Stimulated activated CD4-positive, alpha-beta T cell treated with anti-CD3 and anti-CD28 coated beads, Interleukin-4, amount 100 ng/mL, for 4 hours (primary cell): ENCODE measurements at places on chromosomes 4 and X.

GRCh38 chr4:171629737-171630136 is 183.5 kb upstream of the GALNTL6 start:
- no peak for DNase-seq

DNA sequence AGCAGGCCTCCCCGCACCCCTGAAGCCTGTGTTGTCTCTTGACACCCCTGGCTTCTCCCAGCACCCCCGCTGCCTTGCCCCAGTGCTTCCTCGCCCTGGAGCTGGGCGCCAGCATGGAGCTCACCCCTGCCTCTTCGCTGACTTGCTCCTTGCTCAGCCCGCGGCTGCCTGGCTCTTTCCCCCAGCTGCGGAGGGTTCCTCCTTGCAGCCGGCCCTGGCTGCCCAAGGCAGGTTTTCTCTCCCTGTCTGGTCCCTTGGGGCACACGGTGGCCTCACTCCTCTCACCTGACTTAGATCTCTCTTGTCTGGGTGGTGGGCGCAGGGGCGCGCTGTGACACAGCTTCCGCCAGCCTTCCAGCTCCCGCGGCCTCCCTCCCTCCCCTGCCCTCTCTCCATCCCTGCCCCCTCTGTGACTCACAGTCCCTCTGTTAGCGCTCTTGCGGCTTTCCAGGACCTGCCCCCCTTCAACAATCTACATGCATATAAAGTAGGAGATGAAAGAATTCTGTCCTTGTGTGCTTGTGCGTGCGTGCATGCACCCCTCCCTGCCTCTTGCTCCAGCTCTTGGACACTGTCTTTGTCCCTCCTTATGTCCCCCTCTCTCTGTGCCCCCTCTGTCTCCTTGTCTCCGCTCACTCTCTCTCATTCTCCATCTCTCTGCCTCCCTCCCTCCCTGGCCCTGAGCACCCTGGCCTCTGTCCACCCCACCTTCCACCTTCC is 2.2 kb downstream of the PLXNB3 start:
- DNase-seq, result peak; percentile 51

DNA sequence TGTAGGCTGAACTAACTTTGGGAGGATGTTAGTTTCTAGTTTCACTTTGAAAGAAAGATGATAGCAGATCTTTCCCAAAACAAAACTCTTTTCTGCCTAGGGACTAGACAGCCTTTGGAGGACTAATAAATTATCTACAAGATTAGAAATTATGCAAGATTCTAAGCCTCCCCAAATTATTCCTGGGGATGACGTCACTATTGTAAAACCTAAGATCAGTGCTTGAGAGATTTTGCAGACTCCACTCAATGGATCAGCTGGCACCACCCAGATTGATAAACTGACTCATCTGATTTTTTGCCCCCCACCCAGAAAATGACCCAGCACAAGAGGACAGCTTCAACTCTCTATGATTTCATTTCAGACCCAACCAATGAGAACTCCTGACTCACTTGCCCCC is 1057.9 kb upstream of the DIAPH2 start:
- no peak for DNase-seq

DNA sequence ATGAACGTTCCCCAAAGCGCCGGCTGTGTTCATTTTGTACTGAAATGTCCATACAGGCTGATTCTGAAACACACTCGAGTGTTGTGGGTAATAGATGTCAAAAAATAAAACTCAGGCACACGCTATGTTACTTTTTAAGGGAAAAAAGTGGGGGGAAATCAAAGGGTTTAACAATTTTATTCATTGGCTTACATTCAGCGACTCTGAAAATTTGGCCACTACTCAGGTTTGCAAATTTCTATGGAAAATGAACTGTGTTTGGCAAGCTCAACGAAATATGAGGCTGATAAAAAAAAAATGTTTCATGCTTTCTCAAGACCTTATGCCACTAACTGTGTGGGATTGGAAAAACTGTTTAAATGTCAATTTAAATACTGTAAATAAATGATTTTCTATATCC is 18.5 kb downstream of the AMELX start:
- DNase-seq, result no peak

- no peak for DNase-seq
Measured at GRCh38 chrX:31715675-31716074, 643.8 kb upstream of the FTHL17 start.

DNA sequence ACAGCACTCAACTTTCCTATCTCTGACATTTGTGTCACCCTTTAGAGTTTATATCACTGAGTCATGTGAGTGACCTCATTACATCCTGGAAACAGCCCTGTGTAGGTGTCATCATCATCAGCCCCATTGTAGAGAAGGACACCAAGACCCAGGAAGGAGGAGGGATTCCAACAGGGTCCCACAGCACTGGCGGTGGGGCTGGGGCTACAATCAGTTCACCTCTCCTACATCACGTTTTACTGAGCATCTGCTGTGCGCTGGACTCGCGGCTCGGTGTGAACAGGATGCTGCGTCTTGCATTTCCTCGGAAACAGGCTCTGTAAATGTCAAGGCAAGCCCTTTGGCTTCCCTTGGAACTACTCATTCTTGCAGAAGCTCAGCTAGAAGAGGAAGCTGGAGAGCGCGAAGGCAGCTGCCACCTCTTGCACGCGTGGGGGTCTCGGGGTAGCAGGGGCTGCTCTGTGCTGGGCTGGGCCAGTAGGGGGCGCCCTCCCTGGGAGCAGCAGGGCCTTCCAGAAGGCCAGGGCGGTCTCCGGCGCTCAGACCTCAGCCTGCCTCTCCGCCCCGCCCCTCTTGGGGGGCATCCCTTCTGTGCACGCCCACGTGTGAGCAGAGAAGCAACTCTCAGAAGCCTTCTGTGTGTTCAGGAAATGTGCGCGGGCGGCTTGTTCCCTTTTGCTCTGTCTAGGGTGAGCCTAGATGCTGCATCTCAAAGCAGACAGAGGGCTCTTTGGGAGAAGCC is 29.0 kb downstream of the REELD1 start:
- DNase-seq, result peak; percentile 56

GRCh38 chrX:13778916-13779315 is 38.0 kb downstream of the GPM6B start:
- DNase-seq, result no peak

DNA sequence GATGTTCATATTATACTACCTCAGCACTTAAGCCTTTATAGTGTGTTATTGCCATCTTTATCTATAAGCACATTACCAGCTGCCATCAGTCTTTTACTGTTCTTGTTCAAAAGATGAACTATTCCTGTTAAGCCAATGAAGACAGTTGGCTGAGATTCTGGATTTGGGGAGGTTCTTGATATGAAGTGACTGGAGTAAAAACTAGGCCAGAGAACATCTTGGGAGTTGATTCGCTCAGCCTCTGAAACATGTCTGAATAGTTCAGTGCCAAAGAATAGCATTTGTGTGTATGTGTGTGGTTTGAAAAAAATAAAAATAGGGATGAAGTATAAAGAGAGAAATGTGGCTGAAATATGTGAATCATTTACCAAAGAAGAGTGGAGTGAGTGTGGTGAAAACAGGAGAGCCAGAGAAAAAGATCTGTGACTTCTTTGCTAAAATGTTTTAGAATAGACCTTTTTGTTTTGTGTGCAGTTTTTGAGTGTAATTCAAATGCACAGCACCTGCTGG is 15.2 kb downstream of the EXOC1 start:
- DNase-seq, result no peak

DNA sequence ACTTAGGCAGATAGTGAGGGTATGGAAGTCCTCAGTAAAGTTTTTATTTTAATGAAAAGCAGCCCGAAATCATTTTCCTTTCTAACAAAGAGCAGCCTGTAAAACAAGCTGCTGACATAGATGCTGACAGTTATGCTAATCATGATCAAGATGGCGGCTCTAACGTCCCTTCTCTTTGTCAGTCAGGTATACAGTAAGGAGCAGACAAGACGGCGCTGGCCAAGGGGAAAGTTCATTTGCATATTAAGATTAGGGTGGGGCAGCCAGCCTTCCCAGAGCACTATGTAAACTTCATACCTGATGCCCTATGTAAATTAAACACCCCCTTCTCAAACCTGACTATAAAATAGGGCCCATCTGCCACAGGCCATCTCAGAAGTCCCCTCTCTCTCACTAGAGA is 76.9 kb downstream of the MAGEB10 start:
- DNase-seq, result no peak

DNA sequence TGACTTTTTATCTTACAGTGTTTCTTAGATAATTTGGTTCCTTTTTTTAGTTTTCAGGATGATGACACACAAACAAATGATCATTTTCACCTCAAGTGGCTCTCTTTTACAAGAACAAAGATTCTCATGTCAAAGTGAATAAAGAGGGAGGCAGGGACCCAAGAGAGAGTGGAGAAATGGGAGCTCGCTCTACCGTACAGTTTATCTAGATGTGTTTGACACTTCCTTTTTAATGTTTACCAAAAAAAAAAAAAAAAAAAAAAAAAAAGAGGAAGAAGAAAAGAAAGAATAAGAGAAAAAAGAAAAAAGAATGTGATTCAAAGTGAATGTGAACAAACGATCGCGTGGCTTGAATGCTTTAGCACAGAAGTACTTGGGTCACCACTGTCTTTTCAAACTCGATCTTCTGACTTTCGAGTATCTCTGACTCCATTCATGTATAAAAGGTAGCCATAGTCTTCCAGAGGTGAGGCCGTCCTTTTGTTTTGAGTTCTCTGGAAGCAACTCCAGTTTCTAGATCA is 75.6 kb upstream of the GRXCR1 start:
- no peak for DNase-seq

DNA sequence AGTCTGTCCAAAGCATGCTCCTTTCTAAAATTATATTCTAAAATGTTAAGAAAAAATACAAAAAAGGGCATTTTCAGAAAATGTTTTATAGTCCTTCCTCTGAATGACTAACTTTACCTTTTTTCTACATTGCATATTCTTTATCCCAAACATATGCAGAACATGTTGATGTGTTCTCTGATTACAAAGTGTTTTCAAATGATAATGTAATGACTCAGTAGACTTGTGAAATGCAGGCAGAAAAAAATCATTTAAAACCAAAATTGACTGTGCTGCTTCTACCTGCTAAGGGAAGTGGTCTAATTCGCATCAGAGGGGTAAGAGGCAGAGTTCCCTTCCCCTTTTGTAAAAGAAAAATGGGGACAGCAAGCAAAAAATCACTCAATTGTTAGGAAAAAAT is 22.7 kb upstream of the YTHDC1 start:
- DNase-seq, result no peak

- no peak for DNase-seq
Measured at GRCh38 chr4:144656850-144657249, 10.9 kb downstream of the HHIP start.

GRCh38 chrX:39705290-39705689 is 392.5 kb downstream of the BCOR start:
- DNase-seq, result no peak

DNA sequence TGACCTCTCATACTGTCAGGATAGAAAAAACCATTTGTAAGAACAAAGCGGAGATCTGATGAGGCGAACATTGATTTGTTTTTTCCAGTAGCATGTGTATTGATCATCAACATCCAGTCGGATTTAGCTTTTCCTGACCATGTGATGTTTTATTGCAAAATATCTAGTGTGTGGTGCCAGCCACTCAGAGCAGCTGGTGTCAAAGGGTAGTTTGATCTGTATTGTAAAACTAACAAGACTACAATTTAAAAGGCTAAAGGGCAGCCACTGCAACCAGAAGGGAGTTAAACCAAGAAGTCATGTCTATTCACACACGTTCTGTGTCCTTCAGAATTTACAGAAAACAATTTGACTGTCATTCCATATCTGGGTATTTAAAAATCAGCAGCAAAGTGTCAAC is 719.0 kb upstream of the FRG1 start:
- no peak for DNase-seq

GRCh38 chr4:82357640-82358039 is 16.2 kb downstream of the HNRNPD start:
- no peak for DNase-seq

DNA sequence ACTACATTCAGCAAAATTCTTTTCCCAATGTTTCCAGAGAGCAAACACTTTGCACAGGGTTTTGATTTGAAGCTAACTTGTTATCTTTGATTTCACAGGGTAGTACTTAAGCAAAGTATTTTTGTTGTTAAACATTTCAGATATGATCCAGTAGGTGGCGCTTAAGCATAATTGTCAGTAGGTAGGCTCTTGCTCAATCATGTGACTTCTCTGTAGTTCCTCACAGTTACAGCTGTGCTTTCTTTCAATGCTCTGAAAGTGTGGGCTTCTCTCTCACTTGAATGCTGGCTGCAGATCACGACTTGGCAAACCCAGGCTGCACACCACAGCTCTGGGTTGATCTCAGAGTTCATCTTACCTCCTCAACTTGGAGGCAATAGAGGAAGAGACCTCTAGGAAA is 1016.5 kb downstream of the SH3BGRL start:
- no peak for DNase-seq

- DNase-seq, result no peak
Measured at GRCh38 chrX:31658360-31658759, 586.5 kb upstream of the FTHL17 start.

- no peak for DNase-seq
Measured at GRCh38 chrX:153537526-153538295, 20.3 kb downstream of the ATP2B3 start.

DNA sequence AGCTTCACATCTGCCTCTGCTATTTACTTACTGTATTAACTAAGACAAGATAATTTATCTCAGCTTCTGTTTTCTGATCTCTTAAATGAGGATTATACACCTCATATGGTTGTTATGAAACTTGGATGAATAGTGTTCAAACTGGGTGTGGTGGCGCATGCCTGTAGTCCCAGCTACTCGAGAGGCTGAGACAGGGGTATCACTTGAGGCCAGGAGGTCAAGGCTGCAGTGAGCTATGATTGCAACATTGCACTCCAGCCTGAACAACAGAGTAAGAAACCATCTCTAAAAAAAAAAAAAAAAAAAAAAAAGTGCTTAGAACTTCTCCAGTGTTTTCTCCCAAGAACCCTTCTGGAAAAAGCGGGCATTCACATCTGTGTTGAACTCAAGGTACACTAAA is 19.8 kb upstream of the KLF3 start:
- no peak for DNase-seq

- no peak for DNase-seq
Measured at GRCh38 chrX:150240643-150240970, 122.5 kb upstream of the MAMLD1 start.

GRCh38 chrX:113956936-113957335 is 627.0 kb upstream of the HTR2C start:
- no peak for DNase-seq

DNA sequence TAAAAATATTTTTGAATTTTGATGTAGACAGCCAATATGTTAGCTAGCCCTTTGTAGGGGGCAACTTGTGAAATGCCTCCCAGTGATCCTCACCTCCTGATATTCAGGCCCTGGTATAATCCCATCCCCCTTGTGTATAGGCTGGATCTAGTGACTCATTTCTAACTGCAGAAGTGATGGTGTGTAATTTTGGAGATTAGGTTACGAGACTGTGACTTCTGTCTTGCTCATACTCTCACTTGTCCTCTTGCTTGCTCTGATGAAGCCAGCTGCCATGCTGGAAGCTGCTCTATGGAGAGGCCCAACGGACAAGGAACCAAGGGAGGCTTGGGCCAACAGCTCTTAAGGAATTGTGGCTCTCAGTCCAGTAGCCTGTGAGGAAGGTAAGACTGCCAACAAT is 61.7 kb downstream of the GPR82 start:
- DNase-seq, result no peak
